ENCODE measurements at places on chromosomes 16 and 17.

DNA sequence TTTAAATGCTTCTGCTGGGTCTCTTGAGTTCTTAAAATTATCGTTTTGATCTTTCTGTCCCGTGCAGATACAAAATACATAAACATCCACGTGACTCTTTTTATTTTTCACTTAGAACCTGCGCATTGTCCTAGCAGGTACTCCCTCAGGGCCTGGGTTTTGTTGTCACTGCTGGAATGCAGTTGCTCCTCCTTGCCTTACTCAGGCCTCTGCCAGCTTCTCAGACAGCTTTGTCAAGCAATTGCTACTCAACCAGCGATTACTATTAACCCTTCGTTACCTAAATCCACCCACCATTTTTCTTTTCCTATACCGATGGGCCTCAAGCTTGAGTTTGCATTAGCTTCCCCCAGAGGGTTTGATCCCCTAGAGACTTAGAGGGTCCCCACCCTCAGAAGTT, 405.9 kb upstream of the RBFOX1 start:
- DNase-seq = no peak

DNA sequence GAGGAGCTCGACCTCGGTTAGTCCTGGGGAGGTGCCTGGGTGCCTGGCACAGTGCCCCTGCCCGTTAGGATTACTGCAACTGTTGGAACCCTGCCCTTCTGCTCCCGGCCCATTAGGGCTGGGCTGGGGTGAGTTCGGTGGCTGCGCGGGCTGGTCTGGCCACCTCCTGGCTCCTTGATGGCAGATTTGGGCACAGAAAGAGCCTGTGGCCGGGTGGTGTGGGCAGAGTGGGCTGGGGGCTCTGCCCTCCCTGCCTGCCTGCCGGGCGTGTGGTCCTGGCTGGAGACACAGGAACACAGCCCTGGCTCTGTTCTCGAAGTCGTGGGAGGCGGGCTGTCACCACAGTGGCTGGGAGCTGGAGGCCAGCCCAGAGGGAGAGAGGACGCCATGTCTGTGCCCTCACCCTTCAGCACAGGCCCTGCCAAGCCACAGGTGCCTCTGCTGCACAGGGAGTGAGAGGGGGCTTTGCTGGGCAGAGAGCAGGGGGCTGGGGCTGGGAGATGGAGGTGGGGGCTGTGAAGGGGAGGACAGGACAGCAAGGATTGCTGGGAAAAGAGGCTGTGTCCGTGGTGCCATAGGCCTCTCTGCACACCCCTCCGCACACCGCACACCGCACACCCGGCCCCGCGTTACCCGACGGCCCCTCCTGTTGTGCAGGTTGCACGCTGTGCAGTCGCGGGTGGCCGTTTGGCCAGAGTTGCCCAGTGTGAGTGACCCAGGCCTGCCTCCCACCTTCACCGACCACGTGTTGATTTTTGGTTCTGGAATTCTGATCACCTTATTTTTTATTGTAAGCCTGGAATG, 236.6 kb upstream of the GSE1 start:
- no peak for DNase-seq

DNA sequence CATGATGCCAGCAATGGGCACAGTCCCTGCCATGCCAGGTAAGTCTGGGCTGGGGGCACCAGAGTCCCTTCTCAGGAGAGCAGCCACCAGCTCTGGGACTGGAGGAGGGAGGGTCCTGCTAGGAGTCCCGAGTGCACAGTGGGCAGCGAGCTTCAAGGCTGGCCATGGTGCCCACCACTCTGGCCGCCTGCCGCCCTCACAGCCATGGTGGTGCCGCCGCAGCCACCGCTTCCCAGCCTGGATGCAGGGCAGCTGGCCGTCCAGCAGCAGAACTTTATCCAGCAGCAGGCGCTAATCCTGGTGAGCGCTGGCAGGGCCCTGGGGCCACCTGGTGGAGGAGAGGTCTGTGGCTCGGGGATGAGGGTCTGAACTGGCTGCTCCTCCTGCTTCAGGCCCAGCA, 17.9 kb upstream of the SMIM5 start:
- no peak for DNase-seq

DNA sequence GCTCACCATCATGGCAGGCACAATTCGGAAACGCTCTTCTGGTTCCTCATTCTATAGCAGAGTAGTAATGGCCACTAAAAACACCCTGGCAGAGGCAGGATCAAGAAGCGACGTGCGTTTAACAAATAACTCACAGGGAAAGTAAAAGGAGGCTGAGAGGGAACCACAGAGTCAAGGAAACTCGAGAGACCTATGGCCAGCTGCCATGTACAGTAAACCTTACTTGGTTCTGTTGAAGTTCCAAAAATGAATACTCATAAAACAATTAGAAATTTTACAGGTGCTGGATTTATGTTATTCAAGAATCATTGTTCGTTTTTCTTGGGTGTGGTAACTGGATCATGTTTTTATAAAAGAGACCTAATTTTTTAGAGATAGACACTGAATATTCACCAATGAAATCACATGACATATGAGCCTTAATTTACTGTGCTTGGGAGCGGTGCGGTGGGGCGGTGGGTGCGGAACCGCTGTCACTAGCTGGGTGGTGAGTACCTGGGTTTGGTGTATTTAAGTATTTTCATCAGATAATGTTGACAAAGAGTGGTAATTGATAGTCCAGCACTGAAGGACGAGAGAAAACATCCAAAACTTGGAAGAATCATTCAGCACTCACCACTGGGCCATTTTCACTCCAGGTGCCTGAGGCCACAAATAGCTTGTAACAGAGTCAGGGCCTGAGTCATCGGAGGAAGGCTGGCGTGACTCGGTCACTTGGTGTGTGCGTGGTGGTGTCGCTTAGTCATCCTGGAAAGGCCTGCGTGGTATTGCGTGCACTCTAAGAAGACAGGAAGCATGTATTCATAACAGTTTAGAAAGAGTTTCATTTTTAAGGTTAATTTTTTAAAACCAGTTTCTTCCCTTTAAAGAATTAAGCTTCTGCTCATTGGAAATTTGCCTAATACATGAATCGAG, 135.4 kb upstream of the CHMP6 start:
- DNase-seq = no peak

- DNase-seq = no peak
These were observed 27.6 kb upstream of the DLX3 start for GRCh38 chr17:50022463-50023130.

DNA sequence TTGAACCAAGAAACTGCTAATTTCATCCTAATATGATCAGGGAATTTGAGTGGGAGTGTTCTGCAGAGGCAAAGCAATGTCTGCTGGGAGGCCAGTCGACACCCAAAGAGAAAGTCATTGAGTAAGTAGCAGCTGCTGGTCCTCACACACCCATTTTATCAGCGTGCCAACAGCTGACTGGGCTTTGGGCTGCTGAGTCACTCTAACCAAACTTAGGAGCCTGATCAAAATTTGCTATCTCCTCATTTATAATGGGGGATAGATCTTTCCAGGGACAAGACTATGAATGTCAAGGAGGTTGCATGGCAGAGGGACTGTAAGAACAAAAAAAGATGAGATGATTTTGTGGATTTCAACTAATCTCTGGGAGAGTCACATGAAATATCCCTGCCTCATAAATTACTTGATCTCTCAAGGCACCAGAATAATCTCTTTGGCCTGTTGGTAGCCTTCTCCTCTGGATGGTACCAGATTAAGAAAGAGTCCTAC, 32.9 kb downstream of the CPSF4L start:
- no peak for DNase-seq

DNA sequence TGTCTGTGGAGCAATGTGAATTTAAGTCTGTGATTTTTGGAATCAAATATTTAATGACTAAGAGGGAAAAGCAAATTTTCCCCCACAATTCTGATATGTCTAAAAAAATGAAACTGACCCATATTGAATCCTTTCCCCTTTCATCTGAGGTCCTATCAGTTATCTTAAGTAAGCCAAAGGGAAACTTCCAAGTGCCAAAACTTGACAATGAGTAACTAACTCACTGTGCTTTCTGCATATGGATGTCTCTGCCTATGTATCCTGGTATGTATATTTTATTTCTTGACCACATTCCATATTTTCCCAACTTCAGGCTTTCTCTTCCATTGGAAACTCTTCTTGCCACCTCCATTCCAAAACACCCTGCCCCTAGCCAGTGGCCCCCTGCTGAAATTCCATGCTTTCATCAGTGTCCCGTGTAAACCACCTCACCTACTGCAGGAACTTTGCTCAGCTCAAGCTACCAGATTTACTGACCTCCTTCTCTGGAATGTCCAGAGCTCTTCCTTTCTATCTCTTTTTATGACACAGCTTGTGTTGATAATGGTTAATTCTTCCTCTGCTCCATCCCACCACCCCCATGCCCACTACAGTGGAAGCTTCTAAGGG, 59.0 kb downstream of the TOX3 start:
- no peak for DNase-seq

- DNase-seq = no peak
These were observed 496.8 kb downstream of the XYLT1 start for GRCh38 chr16:16973707-16974591.

DNA sequence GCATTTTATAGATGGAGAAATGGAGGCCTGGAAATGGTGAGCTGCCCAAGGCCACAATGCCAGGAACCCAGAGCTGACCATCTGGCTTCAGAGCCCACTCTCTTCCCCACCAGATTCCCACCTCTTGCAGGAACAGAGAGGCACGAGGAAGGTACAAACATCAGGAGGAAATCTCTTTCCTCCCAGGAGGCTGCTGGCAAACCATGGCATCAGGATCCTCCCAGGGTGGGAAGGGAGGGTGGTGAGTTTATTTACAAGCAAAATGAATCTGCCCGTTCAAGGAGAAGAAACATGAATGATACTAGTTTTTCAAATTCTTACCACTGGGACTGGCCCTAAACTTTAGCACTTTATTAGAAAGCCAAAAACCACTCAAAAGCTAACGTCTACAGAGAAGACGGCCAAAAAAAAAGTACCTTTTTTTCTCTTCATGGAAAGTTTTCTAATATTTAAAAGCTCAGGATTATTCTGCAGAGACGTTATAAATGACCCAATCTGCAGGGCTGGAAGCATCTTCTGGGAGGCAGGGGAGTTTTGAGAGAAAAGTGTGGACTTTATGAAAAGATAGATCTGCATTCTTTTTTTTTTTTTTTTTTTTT, 79.1 kb downstream of the NXN start:
- no peak for DNase-seq

- no peak for DNase-seq
These were observed 14.9 kb downstream of the GPRC5C start for GRCh38 chr17:74446551-74447500.

DNA sequence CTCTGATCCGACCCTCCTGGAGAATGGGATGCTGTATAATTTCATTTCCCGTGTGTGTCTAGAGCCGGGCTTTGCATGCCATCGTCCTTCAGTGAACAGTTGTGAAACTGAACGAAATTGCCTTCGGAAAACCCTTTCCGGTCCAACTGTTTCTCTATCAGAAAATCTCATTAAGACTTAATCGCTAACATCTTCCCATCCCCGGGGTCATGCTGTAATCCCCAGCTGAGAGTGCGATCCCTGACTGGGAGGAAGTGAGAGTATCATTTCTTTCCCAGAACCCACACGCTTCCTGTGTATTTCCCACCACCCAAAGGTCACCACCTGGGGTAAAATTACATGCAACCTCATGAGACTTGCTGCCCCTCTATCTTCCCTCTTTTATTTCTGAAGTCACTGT, 75.6 kb upstream of the RBFOX1 start:
- peak; percentile 62 for DNase-seq

- peak; percentile 96 for DNase-seq
These were observed 3.6 kb upstream of the HROB start for GRCh38 chr17:44137891-44138709.

DNA sequence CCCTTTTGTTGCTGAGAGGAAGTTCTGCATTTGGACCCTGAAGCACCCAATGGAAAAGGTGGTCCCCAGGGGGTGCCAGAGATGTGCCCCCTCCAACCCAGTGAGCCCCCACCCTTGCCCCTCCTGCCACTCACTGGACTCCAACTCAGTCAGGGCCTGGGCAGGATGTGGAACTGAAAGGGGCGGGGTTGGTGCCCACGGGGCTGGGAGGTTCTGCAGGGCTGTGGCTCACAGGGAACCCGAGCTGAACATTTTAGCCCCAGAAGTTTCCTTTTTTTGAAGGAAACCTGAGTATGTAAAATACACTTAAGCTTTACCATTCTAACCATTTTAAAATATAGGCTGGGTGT, 15.8 kb upstream of the OGFOD3 start:
- no peak for DNase-seq

DNA sequence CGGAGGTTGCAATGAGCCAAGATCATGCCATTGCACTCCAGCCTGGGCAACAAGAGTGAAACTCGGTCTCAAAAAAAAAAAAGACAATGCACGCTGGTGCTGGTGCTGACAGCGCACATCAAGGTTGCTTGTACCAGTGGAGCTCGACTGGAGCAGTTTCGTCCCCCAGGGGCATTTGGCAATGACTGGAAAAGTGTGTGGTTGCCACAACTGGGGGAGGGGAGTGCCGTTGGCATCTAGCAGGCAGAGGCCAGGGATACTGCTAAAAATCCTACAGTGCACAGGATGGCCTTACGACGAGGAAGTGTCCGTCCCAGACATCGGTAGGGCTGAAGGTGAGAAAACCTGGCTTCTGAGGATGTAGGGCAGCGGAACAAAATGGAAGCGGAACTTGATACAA, 2.4 kb downstream of the MEAK7 start:
- DNase-seq = no peak

DNA sequence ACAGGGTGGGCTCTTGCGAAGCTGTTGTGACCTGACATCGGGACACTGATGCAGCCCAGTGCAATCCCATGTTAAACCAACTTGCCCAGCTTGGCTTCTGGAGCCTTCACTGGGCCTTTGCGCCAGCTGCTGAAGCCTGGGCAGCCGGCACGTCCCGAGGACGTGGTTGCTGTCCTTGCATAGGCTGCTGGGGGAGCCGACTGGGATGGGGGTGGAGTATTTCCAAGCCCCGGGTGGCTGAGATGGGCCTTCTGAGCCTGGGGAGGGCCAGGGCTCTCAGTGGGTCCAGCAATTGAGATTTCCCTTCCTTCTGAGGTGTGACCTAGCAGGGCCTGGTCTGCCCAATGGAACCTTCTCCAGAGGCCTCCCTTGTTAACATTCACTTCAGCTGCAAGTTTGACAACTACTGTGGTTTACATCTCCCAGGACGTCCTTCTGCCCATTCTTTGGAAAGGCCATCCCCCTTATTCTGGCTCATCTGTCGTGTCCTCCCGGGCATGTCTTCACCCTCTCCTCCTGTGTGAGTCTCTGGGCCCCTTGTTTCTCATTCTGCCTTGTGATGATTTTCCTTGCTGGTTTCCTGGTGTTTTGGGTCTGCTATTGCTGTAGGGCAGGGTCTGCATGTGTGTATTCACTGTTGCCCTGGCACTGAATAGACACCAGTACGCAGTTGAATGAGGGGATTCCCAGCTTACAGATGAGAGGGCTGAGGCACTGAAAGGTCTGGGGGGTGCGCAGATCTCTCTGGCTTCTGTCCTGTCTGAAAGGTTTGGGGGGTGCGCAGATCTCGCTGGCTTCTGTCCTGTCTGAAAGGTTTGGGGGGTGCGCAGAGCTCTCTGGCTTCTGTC, 34.4 kb downstream of the HAPSTR1 start:
- DNase-seq = no peak

Data from esophagus muscularis mucosa (tissue), 4 donors.